Left hindlimb (tissue), 1 donor: ENCODE measurements at places on chromosomes 5 and 9.

GRCh38 chr9:120267929-120268328, 312.0 kb downstream of the CDK5RAP2 start:
- no peak for DNase-seq

DNA sequence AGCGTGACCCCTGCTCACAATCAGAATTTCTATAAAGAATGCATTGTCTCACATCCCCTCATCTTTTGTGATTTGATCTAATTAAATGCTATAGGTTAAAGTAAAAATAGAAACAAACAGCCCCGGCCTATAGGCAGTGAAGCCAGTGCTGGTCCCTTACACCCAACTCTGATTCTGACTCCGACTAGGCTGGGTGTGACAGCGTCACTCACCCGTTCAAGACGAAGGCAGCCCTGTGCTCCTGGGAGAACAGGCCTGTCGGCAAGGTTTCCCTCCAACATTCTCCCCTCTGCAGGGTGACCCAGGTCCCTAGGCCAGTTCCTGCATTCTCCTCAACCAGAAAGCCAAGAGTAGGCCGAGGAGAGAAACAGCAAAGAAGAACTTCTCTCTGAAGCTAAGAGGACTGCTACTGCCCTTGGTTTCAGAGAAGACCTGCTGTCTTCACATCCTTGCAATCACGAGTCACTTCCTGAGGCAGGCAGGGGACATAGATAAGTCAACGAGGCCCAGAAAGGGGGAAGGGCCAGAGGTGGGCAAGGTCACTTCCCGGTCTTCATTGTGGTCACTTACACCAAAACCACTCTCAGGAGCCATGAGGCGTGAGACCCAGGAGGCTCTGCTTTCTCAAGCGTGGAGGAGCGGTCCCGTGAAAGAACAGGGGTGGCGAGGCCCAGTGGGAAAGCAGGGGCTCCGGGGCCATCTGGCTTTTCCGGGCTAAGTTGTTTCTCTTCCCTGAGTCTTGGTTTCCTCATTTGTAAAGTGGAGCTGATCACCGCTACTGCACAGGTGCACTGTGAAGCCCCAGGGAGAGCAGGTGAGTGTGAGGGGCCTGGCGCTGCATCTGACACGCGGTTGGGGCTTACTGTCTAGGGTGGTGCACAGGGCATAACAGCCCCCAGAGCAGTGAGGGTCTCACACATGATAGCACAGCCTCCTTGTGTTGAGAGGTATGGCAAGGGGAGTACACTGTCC, 200.8 kb downstream of the CRB2 start:
- DNase-seq = no peak

- no peak for DNase-seq
Measured at GRCh38 chr5:83029912-83030311, 47.3 kb downstream of the TMEM167A start.

GRCh38 chr5:138338411-138339090, 485 bp downstream of the FAM53C start:
- no peak for DNase-seq

DNA sequence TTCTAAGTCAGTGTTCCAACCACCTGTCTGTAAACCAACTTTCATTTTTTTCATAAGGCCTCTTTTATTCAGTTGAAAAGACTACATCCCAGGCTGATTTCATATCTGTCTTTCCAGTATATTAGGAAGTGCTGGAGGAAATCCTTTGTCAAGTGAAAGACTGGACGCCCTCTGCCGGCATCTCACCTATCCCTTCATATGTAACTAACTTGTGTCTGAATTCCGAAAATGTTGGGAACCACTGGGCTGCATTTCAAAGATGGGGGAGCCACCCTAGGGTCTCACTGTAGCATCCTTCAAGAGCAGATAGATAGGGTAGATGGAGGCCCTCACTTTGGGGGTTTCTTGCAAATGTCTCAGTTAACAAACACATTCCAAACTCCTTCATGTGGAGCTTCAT, 569.8 kb downstream of the CTNND2 start:
- no peak for DNase-seq

GRCh38 chr5:166382031-166382430, 1909.4 kb upstream of the WWC1 start:
- no peak for DNase-seq

GRCh38 chr5:168656633-168657032, 77.5 kb upstream of the PANK3 start:
- DNase-seq = no peak

DNA sequence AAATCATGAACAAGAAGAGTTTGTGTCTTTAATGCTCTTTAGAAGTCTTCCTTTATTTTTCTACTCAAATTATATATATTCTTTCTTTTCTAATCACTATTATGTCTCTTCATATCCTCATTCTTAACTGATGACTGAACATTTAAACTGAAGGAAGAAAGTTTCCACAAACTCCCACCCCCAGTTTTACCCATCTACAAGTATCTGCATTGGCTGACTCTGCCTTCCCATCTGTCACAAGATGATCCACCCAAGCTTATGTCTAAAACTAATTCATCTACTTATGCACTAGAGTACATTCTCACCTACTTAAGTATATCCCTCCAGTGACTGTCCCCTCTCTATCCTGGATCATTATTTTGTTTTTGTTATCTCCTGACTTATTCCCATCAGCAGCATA, 344.5 kb downstream of the PRR16 start:
- no peak for DNase-seq

GRCh38 chr5:143680672-143681259, 131.2 kb upstream of the HMHB1 start:
- no peak for DNase-seq

DNA sequence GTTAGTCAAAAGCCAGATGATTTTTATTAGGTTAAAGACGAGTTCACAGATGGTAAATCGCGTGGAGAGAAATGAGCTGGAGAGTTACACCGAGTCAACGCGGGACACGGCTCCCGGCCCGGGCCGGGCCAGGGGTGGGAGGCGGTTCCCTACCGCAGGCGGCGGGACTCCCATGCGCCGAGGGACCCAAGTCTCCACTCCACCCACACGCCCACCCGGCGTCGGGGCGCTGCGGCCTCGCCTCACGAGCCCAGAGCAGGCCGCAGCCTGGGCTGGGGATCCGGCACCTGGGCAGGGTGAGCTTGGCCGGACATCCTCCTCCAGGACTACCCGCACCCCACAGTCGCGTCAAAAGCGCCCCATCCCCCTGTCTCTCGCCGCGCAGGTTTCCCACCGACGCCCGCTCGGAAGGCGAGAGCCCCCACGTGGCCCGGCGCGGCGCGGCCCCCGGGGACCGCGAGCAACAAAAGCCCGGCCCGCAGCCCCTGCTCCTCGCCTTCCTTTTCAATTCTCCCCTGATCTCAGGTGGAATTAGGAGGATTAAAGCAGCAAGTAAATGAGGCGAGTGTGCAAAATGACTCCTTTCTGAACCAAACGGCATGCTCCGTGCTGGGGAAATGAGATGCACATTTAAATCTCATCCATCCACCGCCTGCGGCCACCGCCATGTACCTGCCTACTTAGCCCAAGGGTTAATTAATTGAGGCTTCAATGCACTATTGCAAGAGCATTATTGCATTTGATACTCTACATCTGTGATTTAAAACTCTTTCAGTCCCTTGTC, 196.5 kb upstream of the TBCA start:
- DNase-seq = no peak

GRCh38 chr5:107518190-107518589, 152.5 kb downstream of the EFNA5 start:
- DNase-seq = no peak

DNA sequence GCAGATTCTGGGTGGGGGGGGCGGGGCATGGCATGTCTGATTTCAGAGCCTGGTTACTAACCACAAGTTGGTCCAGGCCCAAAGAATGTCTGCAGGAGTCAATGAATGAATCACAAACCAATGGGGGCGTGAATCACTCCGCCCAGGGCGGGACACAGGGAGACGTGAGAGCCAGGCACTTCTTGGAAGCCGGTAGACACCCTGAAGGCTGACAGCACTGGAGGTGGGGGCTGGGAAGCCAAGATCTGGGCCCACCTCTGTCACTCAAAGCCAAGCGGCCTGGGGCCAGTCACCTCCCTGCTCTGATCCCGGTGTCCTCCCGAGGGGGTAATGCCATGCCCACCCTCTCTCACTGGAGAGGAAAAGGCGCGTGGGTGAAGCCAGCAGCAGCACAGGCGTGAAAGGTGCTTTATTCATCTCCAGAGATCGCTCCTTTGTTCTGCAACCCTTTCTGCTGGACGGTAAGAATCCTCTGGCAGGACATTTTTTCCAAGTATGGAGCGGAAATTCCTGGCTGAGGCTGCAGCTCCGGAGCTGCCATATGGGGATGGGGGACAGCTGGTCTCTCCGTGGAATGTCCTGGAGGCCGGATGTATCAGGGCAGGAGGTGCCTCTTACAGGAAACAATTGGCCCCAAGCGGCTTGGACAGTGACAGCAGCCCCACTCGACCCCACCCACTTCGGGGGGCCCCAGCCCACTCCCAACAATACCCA, 85.0 kb downstream of the STK10 start:
- peak; percentile 80 for DNase-seq

GRCh38 chr5:133811168-133811567, 157.3 kb downstream of the C5orf15 start:
- no peak for DNase-seq

GRCh38 chr9:11001546-11001945, 388.7 kb upstream of the PTPRD start:
- no peak for DNase-seq

DNA sequence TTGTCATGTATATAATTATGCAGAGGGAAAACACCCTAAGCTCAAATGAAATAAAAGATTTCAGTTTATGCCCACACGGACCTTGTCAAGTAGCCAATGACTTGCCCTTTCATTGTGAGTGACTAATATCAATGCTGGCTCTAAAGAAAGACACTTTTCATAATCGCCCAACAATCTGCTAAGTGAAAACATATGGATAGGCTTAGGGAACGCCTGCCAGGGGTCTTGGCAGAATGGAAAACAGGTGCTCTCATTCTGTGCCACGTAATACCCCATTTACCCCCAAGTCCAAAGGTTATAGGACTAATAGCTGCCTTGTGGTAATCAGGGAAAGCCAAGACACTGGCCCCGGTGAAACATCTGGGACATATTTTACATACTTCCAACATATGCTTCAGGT, 157.7 kb downstream of the SLF1 start:
- no peak for DNase-seq

DNA sequence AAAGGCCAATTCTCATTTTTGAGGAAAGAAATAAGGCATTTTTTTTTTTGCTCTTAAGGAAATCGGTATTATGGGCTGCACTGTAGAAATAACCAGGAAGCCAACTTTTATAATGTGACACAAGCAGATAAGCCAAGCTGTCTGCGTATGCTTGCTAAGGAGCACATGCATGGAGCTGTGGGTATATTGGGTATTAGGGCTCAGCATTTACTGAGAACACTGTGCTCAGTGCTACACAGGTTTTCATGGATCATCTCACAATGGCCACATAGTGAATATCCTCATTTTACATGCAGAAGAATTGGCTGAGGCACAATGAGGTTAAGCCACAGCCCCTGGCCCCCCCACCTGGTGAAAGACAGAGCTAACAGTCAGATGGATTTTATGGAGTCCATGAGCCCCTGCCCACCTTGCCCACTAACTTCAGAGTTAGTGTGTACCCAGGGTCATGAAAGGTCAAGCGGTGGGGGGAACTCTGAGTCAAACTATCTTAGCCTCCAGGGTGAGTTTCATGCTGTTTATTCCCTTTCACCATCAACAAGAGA, 204.8 kb downstream of the SPATA31A6 start:
- DNase-seq = no peak

- DNase-seq = no peak
Measured at GRCh38 chr5:98779264-98779877, 5.9 kb downstream of the RGMB start.

DNA sequence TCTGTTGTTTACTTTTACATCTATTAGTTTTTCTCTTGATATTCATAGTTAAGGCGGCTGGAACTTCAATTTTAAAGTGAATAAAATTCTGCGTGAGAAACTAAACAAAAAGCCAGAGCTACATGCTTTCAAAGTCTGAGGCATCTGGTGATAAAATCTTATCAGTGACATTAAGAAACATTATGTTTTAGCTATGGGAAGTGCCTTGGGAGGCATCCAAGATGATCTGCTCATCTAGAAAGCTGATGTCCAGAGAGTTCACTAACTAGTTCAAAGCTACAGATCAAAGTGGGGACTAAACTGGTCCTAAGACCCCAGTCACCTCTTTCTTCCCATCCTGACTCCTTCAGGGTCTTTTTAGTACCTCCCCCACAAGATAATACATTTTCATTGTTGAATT, 37.2 kb downstream of the MRPS27 start:
- no peak for DNase-seq

GRCh38 chr9:37683531-37684371, 33.0 kb downstream of the FRMPD1 start:
- no peak for DNase-seq

GRCh38 chr5:132750471-132751230, 3.4 kb downstream of the CCNI2 start:
- DNase-seq = no peak

DNA sequence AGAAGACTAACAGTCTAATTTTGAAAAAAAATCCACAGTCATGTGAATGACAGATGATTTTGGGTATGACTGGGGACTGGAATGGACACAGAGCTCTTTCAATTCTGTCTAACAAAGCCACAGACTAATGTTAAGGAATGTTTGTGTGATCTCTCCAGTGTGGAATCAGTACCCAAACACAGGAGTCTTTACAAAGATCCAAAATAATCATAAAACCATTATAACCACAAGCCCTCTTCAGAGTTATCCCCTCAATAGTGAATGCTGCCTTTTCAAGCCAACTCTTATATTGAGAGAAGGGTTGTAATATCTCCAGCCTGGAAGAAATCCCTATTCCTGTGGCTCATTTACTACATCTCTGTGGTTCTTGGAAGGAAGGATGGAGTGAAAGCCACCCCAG, 552.0 kb upstream of the CLINT1 start:
- DNase-seq = no peak

DNA sequence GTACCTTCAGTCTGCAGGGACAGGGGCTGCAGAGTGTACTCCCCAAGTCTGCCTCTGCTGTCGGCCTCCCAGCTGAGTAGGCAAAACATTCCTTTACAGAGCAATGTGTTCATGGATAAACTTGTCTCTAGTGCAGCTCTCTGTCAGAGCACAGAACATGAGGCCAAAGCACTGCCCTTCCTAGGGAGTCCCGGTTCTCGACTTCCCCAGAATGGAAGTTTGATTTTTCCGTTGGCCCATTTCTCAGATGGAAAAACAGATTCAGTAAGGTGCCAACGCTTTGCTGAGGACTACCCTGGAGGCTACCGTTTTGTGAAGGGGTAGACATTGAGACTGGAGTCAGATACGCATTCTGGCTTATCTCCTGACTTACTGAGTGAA, 422 bp upstream of the TRIM32 start:
- no peak for DNase-seq

DNA sequence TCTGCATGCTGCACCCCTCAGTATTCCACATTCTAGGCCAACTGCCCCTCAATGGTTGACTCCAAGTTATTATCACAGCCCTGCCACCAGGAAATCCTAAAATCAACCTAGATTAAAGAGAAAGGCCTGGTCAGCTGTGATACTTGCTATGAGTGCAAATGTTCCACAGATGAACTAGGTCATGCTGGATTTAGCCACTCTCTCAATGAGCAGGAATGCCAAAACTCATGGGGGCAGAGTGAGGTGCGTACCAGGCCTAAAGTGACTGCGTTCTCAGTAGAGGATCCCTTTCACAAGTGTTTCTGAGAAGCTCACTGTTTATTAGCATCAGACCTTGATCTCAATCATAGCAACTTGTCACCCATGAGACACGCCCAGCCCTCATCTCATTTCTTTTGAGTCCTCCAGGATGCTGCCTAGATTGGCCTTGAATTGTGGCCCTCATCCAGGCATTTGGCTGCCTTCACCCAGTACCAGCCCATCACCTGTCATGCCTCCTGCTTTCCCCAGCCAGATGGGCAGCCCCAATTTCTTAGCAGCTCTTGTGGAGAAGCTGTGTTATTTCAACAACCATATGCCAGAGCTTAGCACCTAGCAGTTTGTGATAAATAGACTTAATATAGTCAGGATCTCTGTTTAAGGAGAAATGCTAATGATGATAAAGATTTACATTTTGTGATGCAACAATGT, 383.9 kb downstream of the CTNND2 start:
- no peak for DNase-seq
